ENCODE measurements at places on chromosomes 6 and 20.
A peak's percentile ranks its signal among the peaks of the same experiment; 100 is the strongest.

DNA sequence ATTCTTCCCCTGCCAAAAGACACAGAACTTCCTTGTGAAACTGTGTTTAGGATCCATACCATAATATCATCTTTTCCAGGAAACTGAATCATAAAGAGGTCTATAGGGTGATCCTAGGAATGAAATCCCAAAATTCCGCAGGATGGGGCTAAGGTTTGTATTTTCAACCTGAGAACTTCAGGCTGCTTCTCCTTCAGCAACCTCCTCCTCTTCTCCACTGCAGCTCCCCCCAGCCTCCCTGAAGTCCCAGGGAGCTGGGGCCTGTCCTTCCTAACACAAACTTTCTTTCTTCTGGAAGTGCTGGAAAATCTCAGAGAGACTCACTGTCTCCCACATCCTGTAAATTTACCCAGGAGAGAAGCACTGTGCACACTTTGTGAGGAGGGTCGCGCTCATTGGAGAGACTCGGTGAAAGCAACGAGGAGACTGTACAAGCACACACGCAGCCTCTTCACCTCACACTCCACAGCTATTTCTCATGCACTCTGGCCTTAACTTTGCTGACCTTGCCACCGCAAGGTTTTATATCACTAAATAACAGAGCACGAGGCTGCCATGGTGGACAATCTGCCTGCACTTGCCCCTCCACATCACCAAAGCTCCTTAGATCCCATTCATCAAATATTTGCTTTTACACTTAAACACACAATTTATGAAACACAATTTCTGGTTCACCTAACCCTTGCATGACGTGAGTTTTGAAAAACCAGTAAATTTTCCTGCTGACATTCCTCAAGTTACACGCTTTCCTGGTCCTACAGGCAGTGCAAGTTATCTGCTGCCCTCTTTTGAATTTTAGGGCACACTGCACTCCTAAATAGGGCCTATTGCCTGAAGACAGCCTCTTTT is 14.3 kb downstream of the ID4 start:
- DNase-seq: no peak

- DNase-seq: no peak
Measured at GRCh38 chr20:24766143-24766527, 182.9 kb upstream of the CST7 start.

- peak; percentile 77 for DNase-seq
Measured at GRCh38 chr6:159044899-159045727, at the start of gene TAGAP. TAGAP (minus strand) TSS chr6:159044991; CDS start chr6:159044146, 845 bp downstream.

GRCh38 chr6:66065313-66065712 is 358.3 kb upstream of the EYS start:
- DNase-seq: no peak

- no peak for DNase-seq
Measured at GRCh38 chr20:36060676-36061075, 92.3 kb downstream of the CNBD2 start.

GRCh38 chr20:38346741-38347140 is 459 bp downstream of the LBP start:
- DNase-seq: no peak

DNA sequence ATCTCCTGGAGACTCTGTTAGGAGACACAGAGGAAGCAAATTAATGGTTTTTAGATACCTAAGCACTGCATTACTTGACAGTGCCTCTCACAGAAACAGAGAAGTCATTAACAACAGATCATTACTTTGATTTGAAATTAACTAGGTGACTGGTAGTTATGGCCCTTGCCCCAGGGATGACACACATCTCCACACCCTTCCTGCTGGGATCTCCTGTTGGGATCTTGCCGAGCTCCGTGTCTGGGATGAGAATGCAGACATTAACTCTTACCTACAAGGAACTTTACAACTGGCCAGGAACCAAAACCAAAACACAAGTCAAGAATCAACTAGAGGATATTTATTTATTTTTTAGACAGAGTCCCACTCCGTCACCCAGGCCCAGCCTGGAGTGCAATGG is 2.2 kb upstream of the PRELID3B start:
- no peak for DNase-seq

- no peak for DNase-seq
Measured at GRCh38 chr6:47634210-47635047, 64.0 kb upstream of the ADGRF4 start.

DNA sequence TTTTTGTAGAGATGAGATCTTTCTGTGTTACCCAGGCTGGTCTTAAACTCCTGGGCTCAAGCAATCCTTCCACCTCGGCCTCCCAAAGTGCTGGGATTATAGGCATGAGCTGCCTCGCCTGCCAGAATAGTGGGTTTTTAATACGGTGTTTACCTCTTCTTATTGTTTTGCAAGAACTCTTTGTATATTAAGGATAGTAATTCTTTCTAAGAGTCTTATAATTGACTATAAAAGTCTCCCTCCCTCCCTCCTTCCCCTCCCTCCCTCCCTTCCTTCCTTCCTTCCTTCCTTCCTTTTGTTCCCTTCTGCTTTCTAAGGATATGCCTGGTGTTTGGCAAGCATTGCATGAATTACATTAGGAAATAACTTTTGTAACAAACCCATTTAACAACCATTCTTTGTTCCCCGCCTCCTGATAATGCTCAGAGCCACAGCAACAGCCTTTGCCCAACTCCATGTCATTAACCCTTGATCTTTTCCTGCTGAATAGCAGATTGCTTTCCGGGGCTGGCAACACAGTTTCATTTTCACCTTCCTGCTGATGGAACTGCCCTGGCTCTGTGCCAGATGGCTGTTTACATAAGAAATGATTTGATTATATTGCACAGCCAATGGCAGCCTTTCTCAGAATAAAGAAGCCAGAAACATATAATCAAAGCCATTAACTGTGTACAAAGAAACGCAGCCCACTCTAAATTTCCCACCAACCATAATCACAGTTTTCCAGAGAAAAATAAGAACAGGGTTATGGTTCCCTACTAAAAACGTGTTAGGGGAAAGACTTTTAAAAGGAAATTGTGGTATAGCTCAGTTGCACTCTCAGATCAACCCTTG is 143.7 kb upstream of the PTPN1 start:
- DNase-seq: no peak

GRCh38 chr6:4809999-4810918 is 34.1 kb downstream of the CDYL start:
- no peak for DNase-seq

DNA sequence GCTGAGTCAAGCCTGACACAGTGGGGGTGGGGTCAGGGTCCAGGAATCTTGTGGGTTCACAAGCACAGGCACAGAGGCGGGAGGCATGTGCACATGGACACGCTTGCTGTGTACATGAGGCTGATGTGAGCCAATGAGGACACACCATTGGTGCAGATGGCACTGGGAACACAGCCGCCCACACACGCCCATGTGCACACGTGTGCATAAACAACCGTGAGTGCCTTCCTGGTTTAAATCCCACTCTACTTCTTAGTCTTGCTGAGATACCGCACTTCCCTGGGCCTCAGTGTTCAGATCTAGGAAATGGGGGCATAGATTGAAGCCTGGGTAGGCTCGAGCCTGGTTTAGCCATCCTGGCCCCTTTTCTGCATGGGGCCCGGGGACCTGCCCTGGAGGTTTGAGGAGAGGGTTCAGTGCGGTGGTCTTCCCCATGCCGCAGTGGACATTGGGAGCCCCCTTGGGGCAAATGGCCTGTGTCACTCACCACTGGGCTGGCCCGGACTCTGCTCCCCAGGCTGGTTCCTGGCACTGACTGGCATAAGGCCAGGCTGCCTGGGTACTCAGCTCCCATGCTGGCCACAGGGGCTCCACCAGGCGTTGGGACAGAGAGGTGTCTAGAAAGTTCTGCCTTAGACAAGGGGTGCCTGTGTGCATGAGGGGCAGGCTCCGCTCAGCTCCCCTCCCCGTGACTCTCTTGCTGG is 60.2 kb downstream of the CEBPB start:
- DNase-seq: no peak

- DNase-seq: no peak
Measured at GRCh38 chr6:154292066-154292465, 64.5 kb downstream of the IPCEF1 start.

GRCh38 chr6:113644861-113645575 is 212.1 kb upstream of the MARCKS start:
- no peak for DNase-seq

GRCh38 chr20:59062081-59062480 is 19.5 kb upstream of the PRELID3B start:
- no peak for DNase-seq

DNA sequence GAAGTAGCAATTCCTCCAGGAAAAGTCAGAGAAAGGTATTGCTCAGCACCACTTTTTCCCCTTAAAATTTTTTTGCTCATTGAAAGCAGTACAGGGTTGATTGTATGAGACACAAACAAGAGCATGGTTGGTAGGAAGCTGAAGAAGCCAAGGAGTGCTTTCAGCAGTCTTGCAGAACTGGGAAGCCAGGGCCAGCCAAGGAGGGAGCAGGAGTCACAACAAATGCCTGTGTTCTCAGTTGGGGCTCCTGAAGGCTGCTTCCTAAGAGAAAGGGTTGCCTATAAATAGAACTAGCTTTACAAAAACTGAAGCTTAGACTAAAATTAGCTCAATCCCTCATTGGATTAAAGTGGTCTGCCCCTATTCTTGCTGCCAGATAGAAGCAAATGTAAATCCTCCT is 3.3 kb upstream of the THEMIS start:
- DNase-seq: no peak

GRCh38 chr6:121330516-121330915 is 3.8 kb downstream of the TBC1D32 start:
- DNase-seq: no peak

GRCh38 chr20:33399924-33400323 is 1.4 kb downstream of the CDK5RAP1 start:
- no peak for DNase-seq

- no peak for DNase-seq
Measured at GRCh38 chr20:47543006-47543431, 41.3 kb downstream of the NCOA3 start.

Data from stimulated activated CD8-positive, alpha-beta memory T cell treated with anti-CD3 and anti-CD28 coated beads, Interleukin-2, amount 100 ng/mL, for 1 hour (primary cell).